Stimulated activated CD8-positive, alpha-beta memory T cell treated with anti-CD3 and anti-CD28 coated beads, Interleukin-2, amount 100 ng/mL, for 48 hours (primary cell): ENCODE measurements at places on chromosomes 7 and 10.

DNA sequence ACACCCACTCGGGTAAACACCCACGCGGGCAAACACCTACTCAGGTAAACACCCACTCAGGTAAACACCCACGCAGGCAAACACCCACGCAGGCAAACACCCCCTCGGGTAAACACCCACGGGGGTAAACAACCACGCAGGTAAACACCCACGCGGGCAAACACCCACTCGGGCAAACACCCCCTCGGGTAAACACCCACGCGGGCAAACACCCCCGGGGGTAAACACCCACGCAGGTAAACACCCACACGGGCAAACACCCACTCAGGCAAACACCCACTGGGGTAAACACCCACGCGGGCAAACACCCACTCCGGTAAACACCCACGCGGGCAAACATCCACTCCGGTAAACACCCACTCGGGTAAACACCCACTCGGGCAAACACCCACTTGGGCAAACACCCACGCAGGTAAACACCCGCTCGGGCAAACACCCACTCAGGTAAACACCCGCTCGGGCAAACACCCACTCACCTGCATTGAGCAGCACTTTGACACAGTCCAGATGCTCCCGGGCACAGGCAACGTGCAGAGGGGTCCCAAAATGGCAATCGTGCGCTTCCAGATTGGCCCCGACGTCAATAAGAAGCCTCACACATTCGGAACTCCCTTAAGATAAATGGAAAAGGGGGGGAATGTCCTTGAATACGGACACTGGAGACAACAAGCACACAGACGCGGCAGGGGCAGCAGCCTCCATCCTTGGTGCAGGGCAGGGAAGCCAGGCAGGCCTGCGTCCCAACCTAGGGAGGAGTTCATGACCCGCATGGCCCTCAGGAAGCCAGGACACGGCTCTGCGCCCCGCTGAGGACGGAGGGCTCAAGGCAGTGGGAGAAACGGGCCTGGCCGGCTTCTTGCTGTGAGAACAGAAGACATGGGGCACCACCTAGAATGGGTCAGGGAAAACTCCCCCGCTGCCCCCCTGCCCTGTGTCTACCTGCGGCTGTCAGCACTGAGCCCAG is 17.6 kb downstream of the ASB13 start:
- no peak for DNase-seq

GRCh38 chr10:80259405-80259871 is 30.0 kb downstream of the MAT1A start:
- DNase-seq: no peak

DNA sequence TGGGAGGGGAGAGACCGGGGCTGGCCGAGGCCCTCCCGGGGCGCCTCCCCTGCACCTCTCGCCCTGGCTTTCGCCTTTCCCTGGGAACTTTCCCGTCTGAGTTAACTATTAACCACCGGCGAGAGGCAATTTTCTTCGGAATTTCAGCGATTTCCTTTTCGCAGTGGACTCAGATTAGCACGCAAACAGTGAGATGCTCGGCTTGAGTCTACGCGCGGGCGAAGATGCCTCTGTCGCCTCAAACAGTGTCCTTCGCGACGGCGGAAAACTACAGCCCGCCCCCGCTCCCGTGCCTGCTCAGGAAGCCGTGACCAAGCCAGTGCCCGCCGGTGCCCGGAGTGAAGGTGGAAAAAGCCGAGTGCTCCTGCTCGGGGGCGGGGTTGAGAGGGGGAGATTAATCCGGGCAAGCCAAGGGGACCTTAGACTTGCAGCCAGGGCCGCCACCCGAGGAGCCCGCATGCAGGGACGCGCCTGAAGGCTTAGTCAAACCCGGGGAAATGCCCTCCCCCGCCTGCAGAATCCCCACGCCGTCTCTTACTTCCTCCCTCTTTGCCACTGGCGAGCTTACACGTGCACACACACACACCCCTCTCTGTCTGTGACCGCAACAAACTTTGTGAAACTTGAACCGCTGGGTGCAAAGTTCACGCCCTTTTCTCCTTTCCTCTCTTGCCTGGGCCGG is 14.5 kb upstream of the PAX2 start:
- no peak for DNase-seq

DNA sequence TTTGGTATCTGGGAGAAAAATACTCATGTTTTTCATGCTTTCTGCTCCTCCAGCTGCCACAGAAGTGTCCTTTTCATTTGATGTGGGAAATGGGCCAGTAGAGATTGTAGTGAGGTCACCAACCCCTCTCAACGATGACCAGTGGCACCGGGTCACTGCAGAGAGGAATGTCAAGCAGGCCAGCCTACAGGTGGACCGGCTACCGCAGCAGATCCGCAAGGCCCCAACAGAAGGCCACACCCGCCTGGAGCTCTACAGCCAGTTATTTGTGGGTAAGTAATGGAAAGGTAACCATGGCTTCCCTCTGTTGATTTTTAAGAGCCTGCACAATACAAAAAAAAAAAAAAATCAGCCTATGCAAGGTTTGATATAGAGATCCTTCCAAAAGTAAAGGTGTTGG is 443.1 kb upstream of the C7orf33 start:
- no peak for DNase-seq

- DNase-seq: no peak
Measured at GRCh38 chr7:108875139-108875538, 305.5 kb downstream of the DNAJB9 start.

DNA sequence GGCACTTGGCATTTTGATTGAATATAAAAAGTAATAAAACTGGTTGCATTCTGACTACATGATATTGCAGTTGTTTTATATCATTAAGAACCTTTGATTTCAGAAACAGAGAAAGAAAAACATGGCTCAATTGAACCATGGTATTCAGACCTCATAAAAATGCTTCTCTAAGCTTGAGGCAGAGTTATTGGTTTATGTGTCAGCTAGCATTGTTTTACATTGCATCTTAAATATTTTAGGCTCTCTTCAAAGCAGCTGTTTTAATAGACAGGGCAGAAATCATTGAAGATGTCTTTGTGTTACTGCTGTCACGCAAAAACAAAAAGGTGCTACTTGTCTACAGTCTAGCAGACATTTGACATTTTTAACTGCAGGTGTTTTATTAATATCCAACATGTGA is 299.2 kb downstream of the EXOC4 start:
- no peak for DNase-seq

DNA sequence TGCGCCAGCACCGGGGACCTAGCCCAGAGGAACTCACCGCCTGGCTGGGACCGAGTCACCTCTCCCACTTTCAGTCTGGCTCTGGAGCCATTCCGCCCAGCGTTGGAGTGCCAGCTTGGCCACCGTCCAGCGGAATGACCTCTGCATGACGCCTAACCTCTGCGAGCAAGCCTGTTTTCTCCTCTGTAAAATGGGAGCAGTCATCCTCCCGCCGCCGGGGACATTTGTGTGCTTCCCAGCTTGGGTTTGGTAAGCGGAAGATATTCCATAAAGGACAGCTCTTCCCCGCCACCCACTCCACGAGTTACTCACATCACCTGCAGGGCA is 1.3 kb upstream of the ZCCHC24 start:
- DNase-seq: no peak

- DNase-seq: no peak
Measured at GRCh38 chr10:32988604-32989003, 30.6 kb upstream of the ITGB1 start.

- no peak for DNase-seq
Measured at GRCh38 chr7:116772423-116772863, 89.9 kb upstream of the CAPZA2 start.

DNA sequence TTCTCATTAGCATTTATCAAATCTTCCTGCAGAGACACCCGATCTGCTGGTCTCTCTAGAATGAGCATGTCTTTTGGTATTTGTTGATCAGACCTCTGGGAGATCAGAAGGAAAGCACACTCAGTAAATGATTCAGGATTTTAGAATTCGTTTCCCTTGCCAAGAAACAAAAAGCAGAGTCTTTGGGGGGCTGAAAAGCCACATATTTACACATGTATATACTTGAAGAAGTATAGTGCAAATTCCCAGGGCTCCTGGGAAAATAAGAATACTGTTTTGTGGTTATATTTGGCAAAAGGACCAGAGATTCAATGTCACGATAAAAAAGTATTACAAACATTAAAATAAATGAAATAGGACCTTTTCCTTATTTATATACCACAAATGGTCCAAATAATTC is 100.2 kb downstream of the AGMO start:
- no peak for DNase-seq

- no peak for DNase-seq
Measured at GRCh38 chr7:83267141-83267631, 104.5 kb upstream of the PCLO start.

DNA sequence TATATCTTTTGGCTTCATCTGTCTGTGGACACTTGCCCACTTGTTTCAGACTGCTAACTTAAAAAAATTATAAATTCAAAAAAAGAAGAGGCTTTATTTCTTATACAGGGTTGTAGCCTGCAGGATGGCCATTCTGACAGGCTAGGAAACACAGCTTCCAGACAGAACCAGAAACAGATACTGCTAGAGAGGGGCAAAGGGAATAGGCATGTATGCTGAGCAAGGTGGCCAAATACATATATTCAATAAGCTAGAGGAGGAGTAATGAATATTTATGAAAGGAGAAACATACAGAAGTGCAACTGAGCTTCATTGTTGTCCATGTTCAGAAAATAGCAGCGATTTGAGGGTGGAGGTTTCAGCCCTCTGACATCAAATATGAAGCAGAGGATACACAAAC is 22.0 kb upstream of the MAGI2 start:
- no peak for DNase-seq

DNA sequence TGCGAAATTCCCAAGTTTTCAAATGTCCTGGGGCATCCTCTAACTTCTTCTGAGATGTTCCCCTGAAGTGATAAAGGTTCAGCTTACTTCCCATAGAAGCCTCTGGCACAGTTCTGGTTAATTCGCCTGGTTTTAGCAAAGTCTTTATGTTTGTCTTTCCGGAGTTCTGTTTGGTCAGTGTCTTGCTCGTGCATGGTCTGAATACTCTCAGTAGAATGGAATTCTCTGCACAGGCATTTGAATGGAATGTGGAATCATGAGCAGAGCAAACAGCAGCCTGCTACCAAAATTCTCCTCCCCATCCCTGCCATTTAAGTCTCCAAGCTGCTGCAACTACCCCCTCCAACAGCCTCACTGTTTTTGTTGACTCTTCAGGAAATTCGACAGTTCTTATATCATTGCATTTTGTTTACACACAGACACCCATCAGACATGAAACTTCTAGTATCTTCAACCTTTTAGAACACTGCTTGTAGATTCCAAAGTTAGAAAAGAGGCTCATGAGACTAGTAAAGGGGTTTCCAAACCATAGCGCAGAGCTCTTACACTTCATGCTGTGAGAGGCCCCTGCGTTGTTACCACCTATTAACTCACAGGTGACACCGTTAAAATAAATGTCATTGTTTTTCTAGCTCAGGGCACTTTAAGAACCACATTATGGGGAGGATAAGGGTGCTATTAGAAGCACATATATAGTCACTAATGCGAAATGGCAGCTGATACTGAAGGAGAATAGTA is 129.7 kb downstream of the PLCE1 start:
- DNase-seq: no peak

DNA sequence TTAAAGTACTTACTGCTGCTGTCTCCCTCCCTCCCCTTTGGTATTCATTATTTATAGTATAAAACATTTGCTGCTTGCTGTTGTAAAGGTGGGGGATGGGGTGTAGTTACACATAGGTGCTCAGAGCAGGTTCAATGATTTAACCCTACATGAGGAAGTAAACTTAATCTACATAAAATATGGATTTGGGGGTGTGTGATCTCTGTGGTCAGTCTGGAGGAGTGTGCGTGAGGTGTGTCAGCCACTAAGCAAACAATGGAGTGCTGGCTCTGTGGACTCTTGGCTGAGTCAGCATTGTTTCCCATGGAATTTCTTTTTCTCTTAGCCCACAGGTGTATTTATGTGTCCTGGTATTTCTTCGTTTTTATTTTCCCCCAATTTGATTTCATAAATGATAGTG is 133.9 kb downstream of the AUTS2 start:
- no peak for DNase-seq

GRCh38 chr7:108211382-108212201 is 81.4 kb upstream of the LAMB4 start:
- no peak for DNase-seq

DNA sequence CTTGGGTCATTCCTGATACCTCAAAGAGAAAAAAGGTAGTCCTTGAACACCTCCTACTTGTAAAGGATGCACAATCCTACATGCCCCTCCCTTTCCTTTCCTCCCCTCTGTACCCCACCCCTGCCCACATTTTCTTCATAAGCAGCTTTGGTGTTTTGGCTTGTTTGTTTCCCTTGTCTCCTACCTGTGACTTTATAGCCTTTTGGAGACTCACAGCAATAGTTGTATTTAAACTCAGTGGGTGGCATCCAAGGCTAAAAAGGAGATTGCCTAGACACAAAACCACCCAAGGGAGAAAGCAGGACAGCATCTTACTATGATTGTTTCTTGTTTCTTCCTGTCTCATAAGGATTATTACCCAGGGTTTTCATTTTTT is 63.4 kb downstream of the EGFR start:
- no peak for DNase-seq

GRCh38 chr10:77244746-77245145 is 392.9 kb downstream of the KCNMA1 start:
- DNase-seq: no peak

DNA sequence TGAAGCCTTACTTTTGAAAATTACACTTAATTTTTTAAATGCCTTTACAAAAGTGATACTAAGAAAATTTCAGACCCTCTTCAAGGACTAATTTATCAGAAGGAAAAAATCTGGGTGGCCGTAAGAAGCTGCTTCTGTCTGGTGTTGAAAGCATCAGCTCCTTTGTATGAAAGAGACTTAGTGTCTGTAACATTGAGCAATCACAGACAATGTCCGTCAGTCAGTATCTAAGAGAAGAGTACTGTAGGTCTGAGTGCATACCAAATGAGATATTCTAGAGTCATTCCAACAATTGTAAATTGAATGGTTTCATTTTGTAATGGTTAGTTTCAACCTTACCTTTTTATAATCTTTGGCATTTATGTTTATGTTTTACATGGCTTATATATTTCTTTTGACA is 11.1 kb upstream of the MDFIC start:
- DNase-seq: no peak

- no peak for DNase-seq
Measured at GRCh38 chr7:155581107-155581830, 34.9 kb upstream of the CNPY1 start.

DNA sequence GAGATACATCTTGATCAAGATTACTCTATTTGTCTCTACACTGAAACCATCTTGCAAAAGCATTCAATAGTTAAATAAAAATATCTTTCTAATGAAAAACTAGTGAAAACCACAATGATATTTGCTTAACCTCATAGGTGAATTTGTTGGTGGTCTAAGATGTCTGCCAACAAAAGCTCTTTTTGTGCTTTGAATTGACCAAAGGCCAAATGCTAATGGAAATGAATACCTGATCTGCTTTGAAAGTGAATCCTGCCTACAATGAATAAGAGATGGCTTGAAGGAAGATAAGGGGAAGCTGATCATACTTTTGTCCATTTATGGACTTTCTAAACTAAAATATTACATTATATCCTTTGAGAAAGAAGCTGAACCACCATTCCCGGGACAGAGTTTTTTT is 228.9 kb upstream of the ETV1 start:
- no peak for DNase-seq

- DNase-seq: no peak
Measured at GRCh38 chr10:119693262-119693957, 32.4 kb upstream of the INPP5F start.
